T-helper 2 cell (primary cell): ENCODE measurements at places on chromosomes 11 and 22.
A peak's percentile ranks its signal among the peaks of the same experiment; 100 is the strongest.

DNA sequence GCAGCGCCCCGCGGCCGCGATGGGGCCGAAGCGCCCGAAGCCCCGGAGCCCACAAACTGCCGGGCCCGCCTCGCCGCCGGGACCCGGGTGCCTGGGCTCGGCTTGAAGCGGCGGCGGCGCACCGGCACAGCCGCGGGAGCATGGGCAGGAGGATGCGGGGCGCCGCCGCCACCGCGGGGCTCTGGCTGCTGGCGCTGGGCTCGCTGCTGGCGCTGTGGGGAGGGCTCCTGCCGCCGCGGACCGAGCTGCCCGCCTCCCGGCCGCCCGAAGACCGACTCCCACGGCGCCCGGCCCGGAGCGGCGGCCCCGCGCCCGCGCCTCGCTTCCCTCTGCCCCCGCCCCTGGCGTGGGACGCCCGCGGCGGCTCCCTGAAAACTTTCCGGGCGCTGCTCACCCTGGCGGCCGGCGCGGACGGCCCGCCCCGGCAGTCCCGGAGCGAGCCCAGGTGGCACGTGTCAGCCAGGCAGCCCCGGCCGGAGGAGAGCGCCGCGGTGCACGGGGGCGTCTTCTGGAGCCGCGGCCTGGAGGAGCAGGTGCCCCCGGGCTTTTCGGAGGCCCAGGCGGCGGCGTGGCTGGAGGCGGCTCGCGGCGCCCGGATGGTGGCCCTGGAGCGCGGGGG lies 346 bp downstream of the FJX1 start:
- DNase-seq = peak; percentile 17

- no peak for DNase-seq
Measured at GRCh38 chr11:2837096-2837601, 48.4 kb downstream of the CDKN1C start.

GRCh38 chr11:73129198-73129597 lies 12.9 kb downstream of the FCHSD2 start:
- DNase-seq = no peak

DNA sequence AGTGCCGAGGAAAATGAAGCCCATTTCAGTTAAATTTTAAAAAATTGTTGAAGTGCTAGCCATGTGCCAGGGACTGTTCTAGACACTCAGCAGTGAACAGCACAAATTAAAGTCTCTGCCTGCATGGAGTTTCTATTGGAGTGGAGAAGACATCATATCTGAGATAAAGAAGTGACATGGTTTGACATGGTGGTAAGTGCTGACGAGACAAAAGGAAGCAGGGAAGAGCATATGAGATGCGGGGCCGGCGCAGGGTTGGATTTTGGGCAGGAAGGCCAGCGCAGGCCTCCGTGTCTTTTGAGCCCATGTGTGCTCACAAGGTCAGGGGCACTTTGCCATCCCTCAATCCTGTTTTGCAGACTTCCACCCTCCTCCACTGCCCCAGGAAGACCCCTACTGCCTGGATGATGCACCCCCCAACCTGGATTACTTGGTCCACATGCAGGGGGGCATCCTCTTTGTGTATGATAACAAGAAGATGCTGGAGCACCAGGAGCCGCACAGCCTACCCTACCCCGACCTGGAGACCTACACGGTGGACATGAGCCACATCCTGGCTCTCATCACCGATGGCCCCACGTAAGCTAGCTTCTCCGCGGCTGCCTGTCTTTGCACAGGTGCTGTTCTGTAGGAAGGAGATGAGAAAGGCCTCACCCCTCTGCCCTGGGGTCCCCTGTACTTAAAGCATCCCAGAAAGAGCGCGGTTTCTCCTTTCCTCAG lies 29.6 kb downstream of the AMPD3 start:
- DNase-seq = no peak

GRCh38 chr22:20748731-20749428 lies 25.0 kb upstream of the SERPIND1 start:
- no peak for DNase-seq

- no peak for DNase-seq
Measured at GRCh38 chr11:3929649-3930048, 74.2 kb downstream of the STIM1 start.

- DNase-seq = no peak
Measured at GRCh38 chr22:40021401-40022000, 26.7 kb downstream of the FAM83F start.

DNA sequence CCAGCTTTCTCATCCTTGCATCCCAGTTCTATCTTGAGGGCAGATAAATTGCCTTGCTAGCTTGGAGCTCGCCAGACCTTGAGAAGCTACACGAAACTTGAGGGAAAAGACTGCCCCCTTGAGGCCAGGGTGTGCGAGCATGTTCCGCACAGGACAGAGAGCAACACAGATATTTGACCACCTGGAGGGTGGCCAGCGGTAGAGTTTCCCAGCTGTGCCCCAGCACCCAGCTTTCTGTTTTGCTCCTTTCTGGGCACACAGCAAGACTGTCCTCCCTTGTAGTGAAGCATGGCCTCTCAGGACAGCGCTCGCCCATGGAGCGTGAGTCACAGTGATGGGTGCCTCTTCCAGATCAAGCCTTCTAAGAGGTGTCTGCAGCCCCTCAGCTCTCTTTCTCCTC lies 23.5 kb downstream of the SPATA19 start:
- no peak for DNase-seq

- no peak for DNase-seq
Measured at GRCh38 chr11:61972672-61973475, 5.4 kb upstream of the FTH1 start.

DNA sequence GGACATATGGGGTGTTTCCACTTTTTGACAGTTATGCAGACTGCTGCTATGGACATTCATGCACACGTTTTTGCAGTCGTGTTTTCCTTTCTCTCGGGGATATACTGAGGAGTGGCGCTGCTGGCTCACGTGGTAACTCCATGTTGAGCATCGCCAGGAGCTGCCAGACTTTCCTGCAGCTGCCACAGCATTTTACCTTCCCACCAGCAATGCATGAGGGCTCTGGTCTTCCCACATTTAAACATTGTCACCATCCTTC lies 95.4 kb downstream of the TBC1D22A start:
- DNase-seq = no peak

DNA sequence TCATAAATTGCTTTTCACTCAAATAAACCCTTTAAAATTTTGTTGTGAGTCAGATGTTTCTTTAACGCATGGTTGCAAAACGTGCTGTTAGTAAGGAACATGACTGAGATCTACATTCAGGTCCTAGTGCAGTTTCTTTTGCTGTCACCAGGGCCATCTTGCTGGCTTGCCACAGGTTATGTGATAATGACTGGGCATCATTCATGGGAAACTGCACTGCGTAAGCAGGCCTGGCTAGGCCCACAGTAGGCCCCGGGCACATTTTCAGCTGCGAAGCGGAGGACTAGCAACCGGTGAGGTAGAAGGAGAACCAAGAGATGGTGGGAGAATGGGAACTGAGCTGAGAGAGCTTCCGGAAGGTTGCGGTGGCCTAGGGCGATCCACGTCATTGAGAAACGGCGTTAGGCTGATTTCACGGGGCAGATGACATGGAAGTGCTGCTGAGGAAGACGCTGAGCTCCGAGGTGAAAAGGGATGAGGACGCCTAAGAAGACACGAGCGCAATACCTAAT lies 3.2 kb upstream of the KLHDC7B start:
- no peak for DNase-seq

DNA sequence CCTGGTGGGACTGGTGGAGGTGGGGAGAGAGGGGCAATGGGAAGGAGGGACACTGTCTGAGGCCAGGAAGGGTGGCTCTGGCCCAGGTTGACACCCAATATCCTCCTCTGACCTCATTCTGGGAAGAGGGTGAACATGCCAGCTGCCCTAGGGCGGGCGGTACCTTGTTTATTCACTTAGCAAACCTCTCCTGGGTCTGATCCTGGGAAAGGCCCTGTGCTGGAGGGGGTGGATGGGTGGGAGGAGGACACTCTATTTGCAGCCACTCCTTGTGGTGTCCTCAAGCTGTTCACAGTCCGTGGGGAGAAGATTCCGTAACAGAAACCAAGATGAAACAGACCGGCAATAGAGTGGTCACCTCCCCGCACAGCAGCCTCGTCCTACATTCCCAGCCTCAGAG lies 49.7 kb upstream of the EIF3D start:
- no peak for DNase-seq

- no peak for DNase-seq
Measured at GRCh38 chr11:79244241-79244772, 196.5 kb downstream of the TENM4 start.

- no peak for DNase-seq
Measured at GRCh38 chr11:12179019-12179418, 68.6 kb downstream of the MICAL2 start.

DNA sequence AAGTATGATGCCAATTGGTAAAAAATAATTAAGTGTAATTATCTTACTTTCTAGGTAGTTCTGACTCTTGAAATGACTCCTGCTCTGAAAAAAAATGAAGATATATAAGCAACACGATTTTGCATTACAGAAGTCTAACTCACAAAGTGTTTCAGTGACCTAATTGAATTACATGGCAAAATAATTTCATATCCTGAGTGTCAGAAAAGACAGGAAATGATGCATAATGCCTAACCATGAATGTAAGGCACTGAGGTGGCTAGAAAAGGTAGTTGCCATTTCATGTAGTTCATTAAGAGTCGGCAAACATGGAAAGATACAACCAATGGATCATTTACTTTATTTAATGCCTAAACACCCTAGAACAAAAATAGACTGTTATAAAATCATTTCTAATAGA lies 113.5 kb downstream of the GUCY1A2 start:
- DNase-seq = no peak

GRCh38 chr11:7901319-7901854 lies 29.7 kb downstream of the OR10A6 start:
- DNase-seq = no peak

- DNase-seq = no peak
Measured at GRCh38 chr22:45291931-45292290, 7.2 kb downstream of the UPK3A start.

GRCh38 chr11:13314676-13315394 lies 37.2 kb downstream of the BMAL1 start:
- no peak for DNase-seq

DNA sequence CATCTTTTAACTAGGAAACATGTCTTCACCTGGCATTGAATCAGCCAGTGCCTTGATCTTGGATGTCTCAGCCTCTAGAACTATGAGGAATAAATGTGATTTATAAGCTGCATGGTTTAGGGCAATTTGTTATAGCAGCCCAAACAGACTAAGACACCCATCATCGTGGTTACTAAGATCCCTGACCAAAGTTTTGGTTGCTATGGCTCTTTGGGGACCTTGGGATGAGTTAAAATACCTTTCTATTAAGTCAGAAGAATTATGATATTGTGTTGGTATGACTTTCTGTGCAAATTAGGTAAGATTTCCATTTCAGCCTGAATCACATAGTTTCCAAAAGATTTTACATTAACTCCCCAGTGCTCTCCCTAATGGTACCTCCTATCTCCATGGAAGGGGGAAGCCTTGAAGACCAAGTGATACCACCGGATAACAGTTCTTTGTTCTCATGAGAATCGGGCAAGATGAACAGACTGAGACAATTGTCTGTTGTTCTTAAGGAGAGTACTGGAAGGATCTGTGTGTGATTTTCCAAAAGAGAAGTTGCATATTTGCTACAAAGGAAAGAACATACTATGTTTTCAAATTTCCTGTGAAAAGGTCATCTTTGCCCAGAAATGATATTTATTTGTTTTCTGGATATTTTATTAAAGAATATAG lies 60.4 kb upstream of the UBASH3B start:
- DNase-seq = no peak

DNA sequence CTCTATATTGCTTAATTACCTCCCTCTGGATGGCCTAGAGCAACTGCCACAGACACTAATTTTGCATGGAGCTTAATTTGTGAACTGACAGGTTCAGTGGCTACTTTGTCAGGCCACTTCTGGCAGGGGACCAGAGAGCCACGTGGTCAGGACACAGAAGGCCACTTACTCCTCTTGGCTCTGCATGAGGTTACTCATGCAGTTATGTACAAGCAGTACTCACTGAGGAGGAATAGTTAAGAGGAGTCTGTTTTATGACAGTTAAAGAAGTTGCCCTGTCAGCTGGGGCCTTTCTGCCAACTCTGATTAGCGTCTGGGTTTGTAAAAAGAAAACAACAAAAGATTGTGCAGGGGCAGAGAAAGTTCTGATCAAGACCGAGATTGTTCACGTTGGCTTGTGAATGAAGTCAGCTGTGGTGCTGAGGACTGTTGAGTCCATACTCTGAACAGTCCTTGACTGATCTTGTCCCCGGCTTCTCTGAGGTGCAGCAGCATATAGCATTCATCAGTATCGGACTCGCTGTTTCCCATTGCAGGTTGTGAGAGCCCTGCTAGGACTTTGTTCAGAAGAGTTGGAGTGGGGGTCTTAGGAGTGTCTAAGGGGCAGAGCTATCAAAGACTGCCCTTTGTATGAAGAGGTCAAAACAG lies 41.4 kb downstream of the PPFIBP2 start:
- DNase-seq = no peak

GRCh38 chr11:2750682-2751522 lies 51.1 kb upstream of the KCNQ1OT1 start:
- no peak for DNase-seq

DNA sequence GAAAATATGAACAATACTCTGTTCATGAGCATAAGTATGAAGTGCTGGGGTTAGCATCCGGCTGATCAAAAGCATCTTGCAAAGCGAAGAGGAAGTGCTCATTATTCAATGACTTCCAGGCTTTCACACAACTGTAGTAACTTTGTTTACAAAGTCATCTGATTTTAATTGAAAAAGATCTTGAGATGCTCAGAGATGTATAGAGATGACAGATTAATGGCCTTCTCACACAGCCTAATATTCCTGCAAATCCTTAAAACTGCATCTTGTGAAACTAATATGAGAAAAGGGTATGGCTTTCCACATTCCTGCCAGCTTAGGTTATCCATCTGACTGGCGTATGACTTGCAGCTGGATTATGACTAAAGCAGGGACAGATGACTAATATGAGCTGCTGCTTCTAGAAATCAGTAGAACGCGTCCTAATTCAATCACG lies 125.4 kb downstream of the CASP12 start:
- no peak for DNase-seq

- no peak for DNase-seq
Measured at GRCh38 chr22:33402325-33402724, 344.1 kb upstream of the SYN3 start.

GRCh38 chr11:69086152-69087132 lies 37.7 kb downstream of the TPCN2 start:
- DNase-seq = no peak

DNA sequence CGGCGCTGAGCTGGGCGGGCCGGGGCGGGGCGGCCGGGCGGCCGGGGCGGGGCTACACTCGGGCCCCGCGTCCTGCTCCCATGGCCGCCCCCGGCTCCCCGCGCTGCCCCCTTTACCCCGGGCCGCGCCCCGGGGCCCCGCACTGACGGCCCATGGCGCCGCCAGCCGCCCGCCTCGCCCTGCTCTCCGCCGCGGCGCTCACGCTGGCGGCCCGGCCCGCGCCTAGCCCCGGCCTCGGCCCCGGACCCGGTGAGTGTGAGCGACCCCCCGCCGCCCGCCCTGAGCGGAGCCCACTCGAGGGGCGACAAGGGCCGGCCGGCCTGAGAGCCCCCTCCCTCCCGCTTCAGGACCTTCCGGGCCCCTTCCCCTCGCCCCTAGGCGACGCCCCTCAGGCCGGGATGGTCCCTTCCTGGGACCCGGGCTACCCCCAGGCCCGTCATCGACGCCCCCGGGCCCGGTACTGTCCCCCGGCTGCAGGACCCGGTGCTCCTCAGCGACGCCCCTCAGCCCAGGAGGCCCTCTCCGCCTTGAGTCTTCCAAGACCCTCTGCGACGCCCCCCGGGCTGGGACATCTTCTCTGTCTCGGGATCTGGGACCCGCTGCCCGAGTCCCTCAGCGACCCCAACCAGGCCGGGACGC lies at the start of gene KREMEN1:
Gene KREMEN1, plus strand, starts transcription at position 57 of the 639 bp plus-strand sequence. Its CDS starts 96 bp downstream, at position 153.
- DNase-seq = no peak

GRCh38 chr11:86138958-86139357 lies 70.1 kb upstream of the PICALM start:
- DNase-seq = no peak

- DNase-seq = no peak
Measured at GRCh38 chr22:21593406-21594232, 26.1 kb downstream of the UBE2L3 start.
